ENCODE measurements at places on chromosomes 3 and 15.

DNA sequence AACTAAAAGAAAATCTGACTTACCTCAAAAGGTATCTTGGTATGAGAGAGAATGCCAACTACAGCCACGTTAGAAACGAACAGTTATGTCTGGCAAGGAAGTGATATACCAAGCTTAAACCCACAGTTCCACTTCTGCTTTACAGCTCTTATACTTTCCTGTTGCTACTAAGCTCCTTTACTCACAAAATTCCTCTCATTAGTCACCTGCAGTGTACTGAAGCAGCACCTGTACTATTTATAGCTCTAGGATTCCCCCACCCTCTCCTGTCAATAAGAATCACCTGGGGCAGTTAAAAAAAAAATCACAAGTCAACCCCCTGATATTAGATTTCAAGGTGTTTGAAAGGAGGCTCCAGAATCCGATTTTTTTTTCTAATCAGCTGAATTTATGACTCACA is 2.9 kb upstream of the TMEM266 start:
- no peak for DNase-seq

GRCh38 chr3:171021377-171021776 is 5.1 kb downstream of the SLC2A2 start:
- DNase-seq, result no peak

DNA sequence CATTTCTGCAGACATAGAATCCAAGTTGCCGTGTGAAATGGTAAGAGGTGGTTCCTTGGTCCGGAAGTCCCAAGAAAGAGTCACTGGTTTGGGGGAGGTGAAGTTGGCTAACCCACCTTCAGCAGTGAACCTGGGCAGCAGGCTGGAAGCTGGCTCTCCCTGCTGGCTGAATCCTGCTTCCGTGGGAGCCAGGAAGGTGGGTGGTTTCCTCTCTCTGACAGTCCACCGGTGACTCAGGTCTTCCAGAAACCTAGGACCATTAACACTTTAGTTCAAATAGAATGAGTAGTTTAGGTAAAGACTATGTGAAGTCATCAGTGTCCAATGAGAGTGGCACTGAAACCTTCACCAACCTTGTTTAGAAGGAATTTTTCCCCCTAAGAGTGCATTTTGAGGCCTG is 87.4 kb upstream of the CACNA2D3 start:
- DNase-seq, result no peak

DNA sequence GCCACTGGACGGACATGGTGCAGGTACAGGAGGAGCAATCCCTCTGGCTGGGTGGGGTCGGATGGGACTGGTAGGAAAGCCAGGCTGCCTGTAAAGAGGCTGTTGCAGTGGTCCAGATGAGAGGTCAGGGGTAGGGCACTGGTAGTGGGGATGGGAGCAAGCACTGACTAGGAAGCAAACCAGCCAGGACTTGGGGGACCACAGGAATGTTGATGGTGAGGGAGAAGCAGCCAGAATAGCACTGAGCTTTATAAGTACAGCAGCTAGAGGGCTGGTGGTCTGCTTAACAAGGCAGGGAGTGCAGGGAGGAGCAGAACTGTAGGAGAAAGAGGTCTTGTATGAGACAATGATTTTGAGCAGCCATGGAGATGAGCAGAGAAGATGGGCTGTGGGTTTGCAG is 38.7 kb upstream of the PTPN23 start:
- DNase-seq, result no peak

DNA sequence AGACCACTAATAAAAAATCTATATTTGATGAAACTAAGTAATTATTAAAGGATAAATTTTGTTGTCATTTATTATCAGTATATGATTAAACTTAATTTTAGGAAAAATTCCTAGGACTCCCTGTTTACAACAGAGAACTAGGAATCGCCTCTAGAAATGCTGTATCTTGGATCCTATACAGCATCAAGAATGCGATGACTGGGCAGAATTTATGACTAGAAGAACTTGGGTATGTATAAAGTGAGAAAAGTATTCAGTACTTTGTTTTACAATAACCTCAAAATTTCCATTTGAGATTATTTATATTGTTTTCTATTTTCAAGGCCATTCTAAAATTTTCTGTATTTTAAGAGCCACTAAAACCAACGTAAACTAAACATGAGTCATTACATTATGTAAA is 82.3 kb upstream of the AGTR1 start:
- DNase-seq, result no peak

Data from stimulated activated CD8-positive, alpha-beta memory T cell treated with anti-CD3 and anti-CD28 coated beads, Interleukin-2, amount 100 ng/mL, for 48 hours (primary cell).